ENCODE measurements at places on chromosomes 2 and 18. TPM values are rescaled to one million over a fixed set of nuclear protein-coding genes. Genes with fewer than 3 reads are reported as not detected.

The ITSN2 gene
- total RNA-seq: 55.2 TPM

The C2orf66 gene
- total RNA-seq: not detected

The PRSS56 gene
- not detected for total RNA-seq

The YES1 gene
- 25.9 TPM for total RNA-seq

The ZDBF2 gene
- 16.2 TPM for total RNA-seq

The ZBTB7C gene
- 2.0 TPM for total RNA-seq

The TACR1 gene
- 0.21 TPM for total RNA-seq

Measured in right cardiac atrium (tissue), 5 donors.